T1000 (cell line): ENCODE measurements at places on chromosomes 12 and 14.

DNA sequence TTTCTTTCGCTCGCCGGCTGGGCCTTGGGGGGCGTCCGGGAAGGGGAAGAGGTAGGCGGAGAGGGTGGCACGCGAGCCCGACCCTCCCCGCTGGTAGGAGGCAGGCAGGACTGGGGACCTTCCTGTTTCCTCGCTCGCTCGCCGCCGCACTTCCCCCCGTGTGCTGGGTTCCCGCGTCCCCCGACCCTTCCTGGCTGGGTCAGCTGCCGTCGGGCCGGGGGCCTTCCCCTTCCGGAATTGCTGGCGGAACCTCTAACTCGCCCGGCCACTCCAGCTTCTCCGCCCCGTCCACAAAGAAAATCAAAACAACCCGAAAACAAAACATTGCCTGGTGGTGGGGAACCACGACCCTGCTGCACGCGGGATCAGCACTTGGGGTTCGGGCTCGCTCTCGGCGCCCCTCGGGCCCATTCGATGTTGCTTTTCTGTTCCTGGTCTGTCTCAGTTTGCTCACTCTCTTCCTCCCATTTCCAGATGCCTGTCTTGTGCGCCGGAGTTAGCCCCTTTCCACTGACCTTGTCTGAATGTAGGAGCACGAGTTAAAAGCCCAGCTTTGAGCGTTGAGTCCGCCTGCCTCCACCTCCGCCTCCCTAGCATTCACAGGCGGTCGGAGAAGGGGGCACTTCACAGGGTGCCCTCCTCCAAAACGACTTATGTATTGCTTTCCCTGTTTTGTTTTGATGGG lies 581 bp downstream of the PAPOLA start:
- no peak for DNase-seq

- no peak for DNase-seq
These were observed 222.9 kb upstream of the SLC16A7 start for GRCh38 chr12:59372956-59373355.

DNA sequence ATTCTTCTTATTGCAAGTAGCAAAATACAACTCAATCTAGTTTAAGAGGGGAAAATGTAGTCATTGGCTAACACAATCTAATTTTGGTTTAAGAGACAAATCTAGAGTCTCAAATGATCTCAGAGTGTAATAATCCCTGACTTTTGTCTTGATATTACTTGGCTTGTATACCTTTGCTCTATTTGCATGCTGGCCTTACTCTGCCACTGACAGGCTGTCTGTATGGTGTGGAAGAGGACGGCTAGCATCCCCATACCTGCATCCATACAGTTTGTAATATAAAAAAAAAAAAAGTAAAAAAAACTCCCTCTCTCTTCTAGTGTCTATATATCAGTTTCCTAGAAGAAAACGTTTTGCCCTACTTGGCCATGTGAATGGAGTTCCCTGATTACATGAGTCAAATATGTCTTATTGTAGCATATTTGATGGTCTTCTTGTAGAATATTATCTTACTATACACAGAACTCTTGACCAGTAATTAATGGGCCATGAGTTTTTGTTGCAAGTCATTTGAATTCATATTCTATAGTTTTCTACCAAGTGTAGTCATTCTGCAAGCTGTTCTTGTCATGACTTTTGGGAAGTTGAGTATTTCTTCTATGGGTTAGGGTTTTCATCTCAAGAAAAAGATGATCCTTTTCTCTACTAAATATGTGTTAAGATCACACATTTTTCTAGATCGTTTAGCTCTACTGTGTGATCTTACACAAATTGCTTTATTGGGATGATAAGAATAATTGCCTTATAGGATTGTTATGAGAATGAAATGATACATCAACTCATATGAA lies 8.2 kb downstream of the HIF1A start:
- no peak for DNase-seq

DNA sequence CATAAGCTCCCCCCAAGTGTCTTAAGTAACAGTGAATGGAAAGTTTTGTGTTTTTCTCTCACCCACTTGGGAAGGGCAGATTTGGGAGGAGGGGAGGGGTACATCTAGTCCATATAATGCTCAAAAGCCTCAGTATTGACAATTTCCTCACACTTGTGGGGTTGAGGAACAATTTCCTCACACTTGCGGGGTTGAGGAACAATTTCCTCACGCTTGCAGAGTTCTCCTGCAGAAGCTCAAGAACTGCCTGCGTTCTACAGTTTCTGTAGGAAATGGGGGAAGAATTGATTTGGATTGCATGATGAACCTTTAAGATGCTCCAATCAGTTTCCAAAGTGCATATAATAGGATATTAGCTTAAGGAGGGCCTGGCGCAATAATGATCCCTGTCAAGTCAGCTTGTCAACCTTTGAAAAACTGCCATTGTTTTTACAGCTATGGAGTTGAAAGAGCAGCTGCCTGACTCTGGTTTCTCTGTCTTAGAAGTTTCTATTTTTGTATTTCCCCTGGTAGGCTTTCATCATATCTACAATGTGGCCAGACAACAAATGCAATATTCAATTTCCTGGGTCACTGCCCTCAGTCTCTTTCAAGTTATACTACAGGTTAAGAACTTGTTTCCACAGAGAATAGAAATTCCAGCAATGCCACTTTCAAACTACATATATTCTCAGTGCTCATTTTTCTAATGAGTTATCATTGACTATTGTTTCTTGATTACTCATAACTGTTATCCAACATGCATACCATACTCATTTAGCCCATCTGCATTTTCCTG lies 66.5 kb downstream of the PLEKHG7 start:
- DNase-seq = no peak

DNA sequence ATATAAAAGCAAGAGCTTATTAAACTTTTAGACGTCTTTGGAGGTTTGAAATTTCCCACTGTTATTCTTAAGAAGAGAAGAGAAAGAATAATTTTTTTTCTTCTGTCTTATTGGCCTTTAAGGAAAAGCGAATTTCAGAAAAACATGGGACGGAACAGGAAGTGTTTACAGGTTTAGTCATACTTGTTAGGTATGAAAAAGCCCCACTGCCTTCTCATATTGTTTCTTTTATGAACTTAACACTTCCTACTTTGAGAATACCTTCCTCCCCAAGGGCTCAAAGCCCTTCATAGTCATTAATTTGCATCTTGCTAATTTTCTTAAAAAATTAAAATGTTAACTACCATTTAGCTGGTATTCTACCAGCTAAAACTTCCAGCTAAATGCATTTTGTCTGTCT lies 82.0 kb downstream of the ETV6 start:
- no peak for DNase-seq

GRCh38 chr12:19654650-19655376 lies 215.5 kb downstream of the AEBP2 start:
- DNase-seq = no peak

GRCh38 chr14:52399921-52400595 lies 85.9 kb downstream of the PTGER2 start:
- no peak for DNase-seq

DNA sequence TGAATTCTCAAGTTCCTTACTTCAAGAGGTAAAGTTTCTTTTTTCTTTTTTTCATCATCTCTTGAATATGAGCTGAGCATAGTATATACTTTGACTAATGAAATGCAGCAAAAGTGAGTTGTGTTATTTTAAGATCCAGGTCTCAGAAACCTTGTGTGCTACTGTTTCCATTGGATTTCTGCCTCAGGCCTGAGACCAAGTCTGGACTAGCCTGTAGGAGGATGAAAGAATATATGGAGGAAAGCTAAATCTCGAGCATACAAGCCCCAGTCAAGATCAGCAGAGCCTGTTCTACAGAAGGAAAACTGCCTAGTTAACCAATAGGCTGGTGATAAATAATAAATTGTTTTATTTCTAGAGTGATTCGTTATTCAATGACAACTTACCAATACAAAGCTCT lies 652.5 kb downstream of the C12orf50 start:
- no peak for DNase-seq

DNA sequence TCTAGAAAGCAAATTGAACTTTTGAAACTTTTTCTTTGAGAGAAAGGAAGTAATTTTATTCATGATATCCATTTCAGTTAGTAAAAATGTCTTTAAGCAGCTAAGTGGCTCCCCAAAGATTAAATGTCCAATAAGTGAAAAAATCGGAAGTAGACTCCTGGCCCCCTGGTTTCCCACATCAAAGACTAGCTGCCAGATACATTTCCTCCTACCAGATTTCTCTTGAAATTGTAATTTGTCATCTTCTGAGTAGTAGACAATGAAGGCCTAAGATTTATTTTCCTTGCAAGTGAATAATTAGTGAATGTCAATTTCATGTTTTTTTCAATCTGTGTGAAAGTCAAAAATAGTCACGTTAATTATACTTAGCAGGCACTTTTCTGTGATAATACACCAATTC lies 321.9 kb downstream of the SYT1 start:
- no peak for DNase-seq

DNA sequence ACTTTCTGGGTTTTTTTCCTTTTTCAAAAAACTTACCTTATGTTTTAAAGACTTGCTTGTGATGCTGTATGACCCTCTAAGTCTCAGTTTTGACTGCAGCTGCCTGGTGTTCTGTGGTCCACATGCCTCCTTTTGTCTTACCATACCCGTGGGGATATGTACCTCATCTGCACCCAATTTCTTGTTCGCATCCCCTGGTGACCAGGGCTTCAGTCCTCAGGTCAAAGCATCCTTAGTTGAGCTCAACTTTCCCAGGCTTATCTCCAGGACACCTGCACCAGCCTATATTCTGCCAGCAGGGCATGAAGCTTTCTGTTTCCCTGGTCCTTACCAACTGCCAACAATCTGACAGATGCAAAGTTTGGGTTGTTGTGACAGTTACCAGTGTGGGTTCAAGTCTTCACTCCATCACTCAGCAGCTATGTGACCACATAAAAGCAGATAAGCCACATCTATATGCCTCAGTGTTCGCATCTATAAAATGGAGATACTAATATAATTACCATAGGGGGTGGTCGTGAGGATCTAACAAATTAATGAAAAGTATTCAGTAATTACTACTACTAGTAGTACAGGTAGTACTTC lies 94.0 kb downstream of the NTF3 start:
- no peak for DNase-seq

- DNase-seq = no peak
These were observed 14.9 kb downstream of the C2CD5 start for GRCh38 chr12:22529281-22530060.

GRCh38 chr14:50741567-50741966 lies 73.5 kb upstream of the SAV1 start:
- no peak for DNase-seq

- no peak for DNase-seq
These were observed 476.5 kb upstream of the TBX3 start for GRCh38 chr12:115160271-115161128.

- no peak for DNase-seq
These were observed 7.8 kb upstream of the DTD2 start for GRCh38 chr14:31465111-31465510.

DNA sequence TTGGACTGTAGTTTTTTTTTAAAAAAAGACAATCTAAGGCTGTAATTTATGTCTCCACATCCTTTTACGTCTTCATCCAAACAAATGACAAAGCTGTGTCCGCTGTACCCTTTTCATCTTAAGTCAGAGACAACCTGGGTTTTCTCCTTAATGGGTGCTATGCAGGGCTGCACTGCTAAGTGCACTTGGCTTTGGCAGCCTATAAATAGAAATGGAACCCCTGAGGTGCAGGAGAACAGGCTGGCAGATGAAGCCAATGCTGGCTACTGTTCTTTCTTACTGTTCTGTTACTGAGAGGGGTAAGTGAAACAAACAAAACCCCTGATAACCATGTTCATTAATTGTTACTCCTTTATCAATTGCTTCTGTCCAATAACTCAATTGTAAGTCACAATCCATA lies 47.1 kb upstream of the KICS2 start:
- DNase-seq = no peak

- DNase-seq = no peak
These were observed 23.6 kb downstream of the TMEM30B start for GRCh38 chr14:61257469-61258057.

DNA sequence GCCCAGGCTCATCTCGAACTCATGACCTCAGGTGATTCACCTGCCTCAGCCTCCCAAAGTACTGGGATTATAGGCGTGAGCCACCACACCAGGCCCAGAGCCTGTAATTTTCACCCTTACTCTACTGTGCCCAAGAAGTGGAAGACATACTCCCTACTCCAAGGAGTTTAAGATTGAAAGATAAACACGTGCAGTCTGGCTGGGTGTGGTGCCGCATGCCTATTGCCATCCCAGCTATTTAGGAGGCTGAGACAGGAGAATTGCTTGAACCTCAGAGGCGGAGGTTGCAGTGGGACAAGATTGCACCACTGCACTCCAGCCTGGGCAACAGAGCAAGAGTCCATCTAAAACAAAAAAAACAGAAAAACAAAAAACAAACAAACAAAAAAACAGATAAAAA lies 90.0 kb downstream of the NINJ2 start:
- no peak for DNase-seq

DNA sequence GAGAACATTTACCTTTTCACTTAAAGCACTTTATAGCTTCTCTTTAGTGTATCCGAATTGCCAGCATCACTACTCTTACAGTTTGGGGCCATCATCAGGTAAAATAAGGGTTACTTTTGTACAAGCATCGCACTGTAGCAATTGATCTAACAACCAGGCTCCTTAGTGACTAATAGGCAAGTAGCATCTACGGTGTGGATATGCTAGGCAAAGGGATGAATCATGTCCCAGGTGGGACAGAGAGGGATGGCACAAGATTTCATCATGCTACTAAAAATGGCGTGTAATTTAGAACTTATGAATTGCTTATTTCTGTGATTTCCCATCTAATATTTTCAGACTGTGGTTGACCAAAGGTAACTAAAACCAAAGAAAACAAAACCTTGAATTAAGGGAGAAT lies 582.3 kb downstream of the KCNH5 start:
- no peak for DNase-seq

- no peak for DNase-seq
These were observed 16.0 kb downstream of the RITA1 start for GRCh38 chr12:113201187-113202177.

- no peak for DNase-seq
These were observed 341.1 kb downstream of the EMP1 start for GRCh38 chr12:13537623-13538022.
